ENCODE measurements at places on chromosomes 3 and 15.

DNA sequence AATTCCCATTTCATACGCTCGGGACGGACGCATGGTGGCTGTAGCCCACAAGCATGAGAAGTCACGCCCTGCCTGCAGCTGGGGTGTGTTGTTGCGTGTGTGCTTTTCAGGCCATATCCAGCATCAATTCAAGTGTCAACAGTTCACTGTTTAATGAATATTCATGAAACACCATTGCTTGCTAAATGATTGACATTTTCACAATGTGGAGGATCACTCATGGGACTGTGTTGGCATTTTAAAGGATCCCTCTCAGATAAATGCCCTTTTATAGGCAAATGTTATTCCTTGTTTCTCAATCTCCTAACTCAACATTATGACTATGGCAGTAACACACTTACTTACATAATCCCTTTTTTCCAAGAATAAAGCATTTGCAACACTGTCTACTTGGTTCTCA is 511.3 kb downstream of the GABRG3 start:
- no peak for DNase-seq

- DNase-seq: peak; percentile 14
Measured at GRCh38 chr15:72318408-72318942, 1.5 kb downstream of the CELF6 start.

DNA sequence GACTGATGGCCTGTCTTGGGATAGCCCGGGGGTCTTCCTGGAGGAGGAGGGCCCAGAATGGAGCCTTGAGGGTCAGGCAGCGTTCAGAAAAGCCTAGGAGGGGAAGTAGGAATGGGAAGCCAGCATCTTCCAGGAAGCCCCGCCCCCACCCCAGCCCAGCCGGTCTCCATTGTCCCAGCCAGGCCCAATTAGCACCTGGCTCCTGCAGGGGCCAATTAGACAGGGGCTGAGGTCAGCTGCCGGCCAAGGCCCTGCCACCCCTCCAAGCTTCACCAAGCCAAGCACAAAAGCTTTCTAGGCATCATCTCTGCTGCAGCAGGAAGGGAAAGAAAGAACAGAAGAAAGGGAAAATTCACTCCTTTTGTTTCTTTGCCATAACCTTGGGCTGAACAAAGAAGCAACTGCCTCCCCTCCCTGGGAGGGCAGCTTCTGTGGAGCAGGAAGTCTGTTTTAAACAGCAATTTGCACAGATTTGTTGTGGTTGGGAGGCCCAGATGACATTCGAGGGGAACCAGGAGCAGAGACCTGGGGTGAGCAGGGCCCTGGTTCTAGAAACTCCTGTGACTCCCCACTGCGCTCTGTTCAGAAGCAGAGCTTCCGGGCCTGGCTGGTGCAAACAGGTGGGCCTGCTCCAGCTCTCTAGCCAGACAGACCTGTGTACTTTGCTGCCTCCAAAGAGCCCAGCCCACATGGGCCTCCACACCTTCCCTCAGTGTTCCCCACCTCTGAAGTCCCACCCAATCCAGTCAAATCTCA is 47.7 kb downstream of the CYP11A1 start:
- DNase-seq: peak; percentile 8

DNA sequence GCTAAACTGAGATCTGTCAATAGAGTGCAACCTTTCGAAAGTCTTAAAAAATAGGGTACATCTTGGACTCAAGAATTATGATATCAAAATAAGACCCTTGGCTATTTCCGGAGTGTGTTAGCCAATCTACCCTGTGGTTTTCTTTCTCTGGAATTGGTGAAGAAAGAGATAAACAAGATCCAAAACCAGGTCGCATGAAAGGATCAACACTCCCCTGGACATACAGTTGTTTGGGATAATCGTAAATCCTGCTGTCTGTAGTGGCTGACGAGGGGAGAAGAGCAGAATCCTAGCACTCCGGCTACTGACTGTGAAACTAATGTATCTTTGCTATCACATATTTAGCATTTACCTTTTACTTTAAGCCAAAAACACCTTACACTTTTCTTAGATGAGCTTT is 30.9 kb downstream of the FNDC3B start:
- DNase-seq: no peak

DNA sequence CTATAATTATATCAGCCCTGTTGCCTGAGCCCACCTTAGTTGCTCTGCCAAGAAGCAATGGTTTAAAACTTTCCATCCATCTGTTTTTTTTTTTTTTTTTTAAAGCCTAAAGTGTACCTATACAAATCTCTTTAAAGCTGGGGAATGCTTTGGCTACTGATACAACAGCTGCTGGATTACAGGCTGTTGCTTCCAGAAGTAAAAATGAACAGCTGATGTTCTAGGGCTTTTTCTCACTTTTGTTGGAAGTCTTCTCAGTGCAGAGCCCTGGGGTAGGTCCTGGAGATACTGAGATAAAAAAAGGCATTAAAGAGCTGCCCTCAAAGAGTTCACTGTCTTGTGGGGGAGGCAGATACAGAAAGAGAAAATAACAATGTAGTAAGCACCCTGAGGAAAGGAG is 218.1 kb downstream of the NLGN1 start:
- no peak for DNase-seq

- DNase-seq: no peak
Measured at GRCh38 chr3:123618076-123618708, 33.3 kb upstream of the HACD2 start.

- DNase-seq: no peak
Measured at GRCh38 chr3:80334534-80334933, 566.7 kb upstream of the ROBO1 start.

DNA sequence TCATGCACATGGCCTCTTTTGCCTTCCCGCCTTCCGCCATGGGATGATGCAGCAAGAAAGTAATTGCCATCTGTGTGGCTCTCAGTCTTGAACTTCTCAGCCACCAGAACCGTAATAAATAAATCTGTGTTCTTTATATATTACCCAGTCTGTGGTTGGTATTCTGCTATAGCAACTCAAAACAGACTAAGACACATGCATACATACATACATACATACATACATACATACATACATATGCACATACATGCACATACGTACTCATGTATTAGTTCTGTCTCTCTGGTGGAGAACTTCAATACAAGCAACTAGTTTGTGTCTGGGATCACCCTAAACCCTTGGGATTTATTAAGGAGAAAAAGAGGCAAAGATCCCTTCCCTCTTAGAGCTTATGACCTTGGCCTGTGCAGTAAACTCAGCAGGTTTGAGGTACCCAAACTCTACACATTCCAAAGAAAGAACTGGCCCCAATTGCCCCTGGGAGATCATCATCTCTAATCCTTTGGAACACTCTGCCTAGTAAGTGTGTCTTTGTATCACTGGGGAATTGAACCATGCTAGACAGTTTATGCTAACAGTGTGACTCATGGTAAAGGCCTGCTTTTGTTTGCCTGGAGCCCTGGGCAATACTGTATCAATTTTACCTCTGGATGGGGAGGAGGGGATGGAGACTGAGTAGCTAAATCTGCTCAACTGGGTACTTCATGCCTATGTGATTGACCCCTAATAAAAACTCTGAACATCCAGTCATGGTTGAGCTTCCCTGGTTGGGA is 115.6 kb upstream of the LMCD1 start:
- no peak for DNase-seq

DNA sequence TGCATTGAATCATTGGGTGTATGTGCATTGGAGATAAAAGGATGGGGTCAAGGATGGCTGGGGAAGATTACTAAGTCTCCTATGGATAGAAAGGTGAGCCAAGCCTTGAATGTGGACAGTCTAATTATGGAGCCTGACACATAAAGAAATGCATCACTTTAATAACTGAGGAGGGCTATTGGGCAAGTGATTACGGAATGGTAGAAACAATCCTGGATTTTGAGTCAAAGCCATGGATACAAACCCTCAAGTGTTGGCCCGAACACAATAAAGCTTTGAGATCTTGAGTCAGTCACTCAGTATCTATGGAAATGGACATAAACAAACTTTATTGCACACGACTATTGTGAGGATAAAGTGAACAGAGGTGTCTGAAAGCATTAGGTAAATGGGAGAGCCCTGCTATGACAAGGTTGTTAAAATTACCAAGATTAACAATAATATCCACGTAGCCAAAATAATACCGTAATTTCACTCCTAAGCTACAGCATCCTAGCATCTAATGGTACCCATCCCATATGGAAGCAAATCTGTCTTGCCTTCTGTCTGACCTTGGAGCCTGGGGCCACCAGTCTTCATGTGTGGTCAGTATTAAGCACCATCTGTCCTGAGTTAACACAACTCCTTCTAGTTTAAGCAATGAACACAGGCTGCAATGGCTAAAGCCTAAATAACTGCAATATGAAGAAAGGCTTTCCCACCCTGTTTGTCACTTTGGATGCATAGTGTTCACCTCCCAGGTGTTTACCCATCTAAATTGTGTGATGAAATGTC is 136.9 kb upstream of the PRICKLE2 start:
- no peak for DNase-seq

GRCh38 chr3:52570076-52570475 is 33.7 kb downstream of the UQCC5 start:
- DNase-seq: no peak

GRCh38 chr15:78103406-78104118 is 11.2 kb downstream of the SH2D7 start:
- peak; percentile 93 for DNase-seq

- DNase-seq: no peak
Measured at GRCh38 chr3:17882981-17883380, 140.6 kb upstream of the TBC1D5 start.

DNA sequence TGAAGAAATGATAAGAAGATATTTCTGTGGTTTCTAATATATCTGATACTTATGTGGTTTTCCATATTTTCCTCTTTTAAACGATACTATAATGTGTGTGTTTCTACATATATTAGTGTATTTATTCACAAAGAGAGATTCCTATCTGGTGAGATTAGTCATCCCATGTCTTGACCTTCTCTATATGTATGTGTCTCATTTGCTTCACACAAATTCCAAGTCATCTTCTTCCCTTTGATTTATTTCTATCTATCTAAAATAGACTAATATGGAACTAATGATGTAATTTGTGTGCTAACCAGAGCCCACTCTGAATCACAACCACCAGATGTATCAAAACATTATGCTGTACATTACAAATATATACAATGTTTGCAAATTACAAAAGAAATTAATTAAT is 154.7 kb upstream of the KCNMB2 start:
- DNase-seq: no peak

DNA sequence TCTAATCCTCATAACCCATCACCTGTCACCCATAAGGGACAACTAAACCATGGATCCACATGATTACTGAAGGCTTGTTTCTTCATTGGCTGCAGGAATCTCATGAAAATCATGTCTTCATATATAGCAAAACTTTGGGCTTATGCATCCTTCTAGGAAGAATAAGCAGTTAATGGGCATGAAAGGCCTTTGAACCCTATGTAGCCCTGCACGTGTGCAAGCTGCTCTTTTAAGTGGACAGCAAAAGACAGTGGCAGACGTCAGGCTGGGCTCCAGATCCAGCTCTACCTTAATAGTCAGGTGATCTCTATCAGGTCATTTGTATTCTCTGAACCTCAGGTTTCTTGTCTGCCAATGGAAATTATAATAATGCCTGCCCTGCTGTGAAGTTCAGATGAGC is 18.9 kb downstream of the CYP19A1 start:
- no peak for DNase-seq

DNA sequence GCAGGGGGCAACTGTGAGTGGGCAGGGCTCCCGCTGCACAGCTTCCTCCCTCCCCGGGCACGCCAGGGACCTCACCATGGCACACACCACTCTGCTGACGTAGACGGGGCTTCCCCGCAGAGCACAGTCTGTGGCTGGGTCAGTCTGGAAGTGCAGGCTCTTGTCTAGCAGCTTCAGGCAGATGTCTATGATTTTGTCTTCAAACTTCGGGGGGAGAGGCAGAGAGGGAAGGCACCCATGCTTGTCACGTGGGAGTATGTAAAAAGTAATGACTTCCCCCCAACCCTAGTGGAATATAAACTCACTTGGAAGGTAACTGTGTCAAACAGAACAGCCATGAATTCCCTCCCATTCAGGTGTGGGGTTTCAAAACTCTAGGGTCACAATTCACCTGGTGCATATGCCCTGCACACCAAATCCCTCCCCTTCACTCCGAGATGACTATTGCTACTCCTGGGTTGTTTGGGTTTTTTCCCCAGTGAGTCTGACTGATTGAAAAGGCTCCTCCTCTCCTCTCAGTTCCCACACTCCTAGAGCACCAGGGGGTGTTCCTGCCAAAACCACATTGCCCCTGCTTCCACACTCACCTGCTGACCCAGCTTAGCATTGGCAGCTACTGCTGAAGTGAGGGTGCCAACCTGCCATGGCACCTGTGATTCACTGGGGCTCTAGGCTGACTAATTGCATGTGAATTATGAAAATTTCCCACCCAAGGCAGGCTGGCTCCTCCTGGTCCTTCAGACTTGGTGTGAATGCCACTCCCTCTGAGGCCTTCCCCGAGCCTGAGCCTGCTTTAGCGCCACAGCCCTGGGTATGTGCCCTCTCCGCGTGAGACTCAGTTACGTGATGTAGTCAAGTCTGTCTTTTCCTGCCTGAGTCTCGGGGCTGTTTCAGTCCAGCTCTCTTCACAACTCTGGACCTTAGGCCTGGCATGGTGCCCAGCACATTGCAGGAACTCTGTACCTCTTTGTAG is 13.0 kb downstream of the TGM5 start:
- no peak for DNase-seq

- DNase-seq: no peak
Measured at GRCh38 chr15:70063261-70063925, 34.3 kb downstream of the TLE3 start.

GRCh38 chr3:188656196-188656982 is 502.4 kb downstream of the LPP start:
- DNase-seq: no peak

- DNase-seq: peak; percentile 41
Measured at GRCh38 chr3:169764312-169764881, 463 bp downstream of the TERC start.

GRCh38 chr3:126267169-126267975 is 87.0 kb upstream of the ALDH1L1 start:
- DNase-seq: no peak

- DNase-seq: no peak
Measured at GRCh38 chr3:186570941-186571643, 572 bp downstream of the DNAJB11 start.

GRCh38 chr3:126322181-126322967 is 34.8 kb downstream of the KLF15 start:
- no peak for DNase-seq

DNA sequence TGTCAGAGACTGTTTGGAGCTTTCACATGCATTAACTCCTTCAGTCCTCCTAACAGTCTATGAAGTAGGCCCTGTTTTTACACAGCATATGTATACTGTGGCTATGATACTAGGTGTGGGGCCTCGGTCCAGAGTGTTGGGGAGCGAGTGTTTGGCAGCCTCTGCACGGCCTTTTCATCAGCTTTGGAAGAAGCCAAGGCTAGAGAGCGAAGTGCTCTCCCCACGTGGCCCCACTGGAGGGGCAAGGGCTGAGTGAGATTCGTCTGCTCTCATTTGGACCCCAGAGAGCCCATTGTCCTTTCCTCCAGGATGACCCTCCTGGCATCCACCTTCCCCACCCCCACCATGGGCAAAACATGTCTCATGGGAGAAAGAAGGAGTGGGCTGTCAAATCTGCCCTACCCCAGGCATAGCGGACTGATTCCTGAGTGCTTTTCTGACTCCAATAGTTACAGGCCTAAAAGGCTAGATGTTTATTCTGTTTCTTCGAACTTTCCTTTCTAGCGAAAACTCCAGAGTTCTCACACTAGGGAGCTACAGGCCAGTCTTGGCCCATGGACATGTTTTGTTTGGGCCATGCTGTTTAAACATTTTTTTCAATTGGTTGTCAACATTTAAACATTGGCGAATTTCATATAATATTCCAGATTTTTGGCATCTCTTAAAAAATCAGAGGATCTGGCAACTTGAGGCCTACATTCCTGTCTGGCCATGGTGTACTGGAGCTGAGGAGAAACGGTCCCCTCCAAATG is 76.0 kb downstream of the EEFSEC start:
- DNase-seq: no peak

- no peak for DNase-seq
Measured at GRCh38 chr3:14361068-14361677, 41.2 kb upstream of the SLC6A6 start.

All from CD4-positive, CD25-positive, alpha-beta regulatory T cell (primary cell).